Stimulated activated CD8-positive, alpha-beta memory T cell treated with anti-CD3 and anti-CD28 coated beads, Interleukin-4, amount 100 ng/mL, for 4 hours (primary cell): ENCODE measurements at places on chromosomes 5 and 9.

- DNase-seq: no peak
Observed at GRCh38 chr9:121700165-121700831, 48.9 kb downstream of the DAB2IP start.

DNA sequence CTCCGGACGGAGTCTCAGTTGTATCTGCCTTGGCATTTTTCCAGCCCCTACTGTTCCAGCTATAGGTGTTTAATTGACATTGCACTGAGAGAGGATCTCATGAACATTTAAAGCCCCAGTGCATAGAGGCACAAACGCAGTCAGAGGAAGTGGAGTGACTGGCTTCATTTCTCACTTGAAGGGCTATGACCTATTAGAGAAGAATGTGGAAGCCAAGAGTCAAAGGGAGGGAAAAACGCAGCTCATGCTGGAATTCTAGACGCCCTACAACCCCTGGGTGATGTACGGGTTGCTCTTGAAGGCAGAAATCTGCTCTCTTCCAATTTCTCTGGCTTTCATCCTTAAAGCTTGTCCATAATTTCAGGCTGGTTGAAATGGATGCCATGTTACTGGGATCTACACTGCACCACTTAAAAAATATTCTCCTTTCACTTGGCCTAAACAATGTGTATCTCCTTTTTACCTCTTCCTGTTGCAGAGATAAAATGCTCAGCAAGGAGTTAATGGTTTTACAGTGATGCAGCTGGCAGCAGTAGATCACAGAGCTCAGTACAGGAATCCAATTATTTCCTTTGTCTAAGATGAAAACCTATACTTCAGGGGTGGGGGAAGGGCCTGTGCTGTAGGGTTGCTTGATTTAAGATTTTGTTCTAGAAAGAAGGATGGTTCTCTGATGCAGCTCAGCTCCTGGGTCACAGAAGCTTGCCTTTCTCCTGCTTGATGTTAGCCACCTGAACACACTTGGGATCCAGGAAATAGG, 61.8 kb upstream of the MAMDC2 start:
- no peak for DNase-seq

- DNase-seq: no peak
Observed at GRCh38 chr9:108830272-108830671, 25.5 kb downstream of the ACTL7B start.

- DNase-seq: no peak
Observed at GRCh38 chr5:123753937-123754891, 242.2 kb downstream of the CSNK1G3 start.

DNA sequence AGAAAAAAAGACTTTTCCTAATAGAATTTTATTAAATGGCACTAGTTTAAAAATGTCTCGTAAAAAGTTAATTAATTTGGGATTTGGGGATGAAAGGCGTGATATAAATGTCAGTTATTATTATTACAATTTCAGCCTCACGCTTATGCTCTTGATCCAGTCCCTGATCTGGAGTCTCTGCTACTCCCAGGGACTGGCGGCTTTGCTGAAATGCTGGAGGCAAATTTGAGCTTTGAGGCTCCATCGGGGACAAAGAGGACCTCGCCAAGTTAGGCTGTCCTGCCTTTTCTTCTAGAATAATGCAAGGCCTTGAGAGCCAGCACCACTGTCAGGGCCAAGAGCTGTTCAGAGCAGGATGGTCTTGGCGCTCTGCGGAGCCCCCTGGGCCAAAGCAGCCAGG, 69.7 kb downstream of the ZNF618 start:
- DNase-seq: no peak

GRCh38 chr9:91348191-91348807, 13.4 kb downstream of the AUH start:
- DNase-seq: no peak

GRCh38 chr9:134981829-134982228, 64.1 kb upstream of the FCN1 start:
- DNase-seq: no peak

DNA sequence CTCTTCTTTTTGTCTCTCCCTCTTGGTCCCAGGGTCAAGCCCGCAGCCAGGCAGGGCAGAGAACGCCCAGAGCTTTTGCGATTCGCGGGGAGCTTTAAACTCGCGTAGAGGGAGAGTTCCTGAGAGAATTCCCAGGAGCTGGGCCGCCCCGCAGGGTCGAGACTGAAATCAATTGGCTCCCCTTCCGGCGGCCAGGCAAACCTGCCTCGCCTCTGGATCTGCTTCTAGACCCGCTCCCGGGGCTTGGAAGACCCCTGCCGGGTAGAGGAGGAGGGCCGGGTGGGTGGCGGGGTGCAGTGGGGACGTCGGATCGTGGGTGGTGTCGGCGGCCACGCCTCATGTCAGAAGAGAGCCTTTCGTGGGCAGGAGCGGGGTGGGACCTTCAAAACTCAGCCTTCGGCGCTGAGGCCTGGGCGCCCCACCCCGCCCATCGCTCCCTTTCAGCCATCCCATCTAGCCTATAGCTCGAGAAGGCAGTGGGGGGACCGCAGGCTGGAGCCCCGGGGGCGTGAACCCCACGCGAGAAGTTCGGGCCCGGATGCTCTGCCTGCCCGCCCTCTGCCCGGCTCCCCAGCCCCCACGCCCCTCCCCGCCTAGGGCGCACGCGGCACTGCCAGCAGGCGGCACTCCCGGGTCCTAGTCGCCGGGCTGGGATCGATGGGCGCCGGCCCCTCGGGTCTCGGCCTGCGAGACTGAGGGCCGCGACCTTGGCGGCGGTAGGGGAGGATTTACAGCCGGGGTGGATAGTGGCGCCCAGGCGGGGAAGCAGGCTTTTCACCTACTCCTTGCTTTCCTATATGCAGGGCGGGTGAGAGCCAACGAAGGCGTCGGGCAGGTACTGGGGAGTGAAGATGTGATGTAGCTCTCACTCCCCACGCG, 6.1 kb downstream of the PRDM6 start:
- no peak for DNase-seq

DNA sequence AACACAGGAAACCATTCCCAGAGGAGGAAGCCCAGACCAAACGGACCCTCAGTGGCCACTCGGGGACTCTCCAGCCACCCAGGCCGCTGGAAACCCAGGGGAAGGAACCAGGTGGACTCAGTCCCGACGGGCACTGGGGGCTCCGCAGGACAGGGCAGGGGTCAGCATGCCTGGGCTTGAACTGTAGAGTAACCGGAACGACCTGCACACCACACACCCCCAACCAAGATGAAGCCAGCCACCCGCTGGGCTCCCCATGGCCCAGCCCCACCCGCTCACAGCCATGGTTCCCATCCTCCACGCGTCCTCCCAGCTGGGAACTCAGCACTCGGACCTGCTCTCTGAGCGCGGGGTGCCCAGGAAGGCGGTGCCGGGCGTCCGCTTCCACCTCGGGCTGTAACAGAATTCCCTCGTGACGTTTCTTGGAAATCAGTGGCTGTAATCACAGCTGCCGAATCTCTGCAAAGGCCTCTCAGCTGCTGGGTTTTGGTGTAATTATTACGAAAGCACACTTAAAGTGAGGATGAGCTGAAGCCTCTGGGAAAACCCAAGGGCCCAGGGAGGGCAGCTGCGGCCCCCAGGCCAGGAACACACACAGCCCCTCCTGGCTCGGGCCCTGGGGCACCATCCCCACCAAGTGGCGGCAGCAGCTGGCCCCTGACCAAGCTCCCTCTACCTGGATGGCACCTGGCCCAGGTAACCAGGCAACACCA, 13.8 kb downstream of the NACC2 start:
- no peak for DNase-seq

DNA sequence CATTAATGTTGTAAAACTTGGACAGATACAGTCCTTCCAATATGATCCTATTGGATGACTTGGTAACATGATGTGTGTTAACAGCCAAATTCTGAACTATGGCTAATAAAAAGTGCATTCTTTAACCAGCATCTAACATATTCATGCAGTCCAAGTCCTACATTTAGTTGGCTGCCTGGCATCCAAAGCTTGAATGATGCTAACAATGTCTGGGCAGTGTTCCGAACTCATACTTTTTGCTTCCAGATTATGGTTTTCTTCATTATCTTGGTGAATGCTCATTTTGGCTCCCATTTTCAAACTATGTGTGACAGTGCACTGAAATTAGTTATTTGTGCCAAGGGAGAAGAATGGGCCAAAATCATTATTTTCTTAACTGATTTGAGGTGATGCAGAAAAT, 2.8 kb downstream of the FAM174A start:
- DNase-seq: no peak

DNA sequence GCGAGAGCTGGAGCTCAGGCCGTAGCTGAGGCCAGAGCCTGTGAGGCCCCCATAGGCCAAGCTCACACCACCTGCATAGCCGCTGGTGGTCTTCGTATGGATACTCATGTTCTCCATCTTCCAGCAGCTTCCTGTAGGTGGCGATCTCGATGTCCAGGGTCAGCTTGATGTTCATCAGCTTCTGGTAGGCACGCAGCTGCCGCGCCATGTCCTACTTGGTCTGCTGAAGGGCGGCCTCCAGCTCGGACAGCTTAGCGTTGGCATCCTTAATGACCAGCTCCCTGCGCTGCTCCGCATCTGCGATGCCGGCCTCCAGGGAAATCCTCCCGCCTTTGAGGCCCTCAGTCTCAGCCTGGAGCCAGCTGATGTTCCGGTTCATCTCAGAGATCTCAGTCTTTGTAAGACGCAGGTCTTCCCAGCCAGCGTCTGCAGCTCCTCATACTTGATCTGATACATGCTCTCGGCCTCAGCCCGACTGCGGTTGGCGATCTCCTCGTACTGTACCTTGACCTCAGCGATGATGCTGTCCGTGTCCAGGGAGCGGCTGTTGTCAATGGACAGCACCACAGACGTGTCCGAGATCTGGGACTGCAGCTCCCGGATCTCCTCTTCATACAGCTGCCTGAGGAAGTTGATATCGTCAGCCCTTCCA, 172.1 kb downstream of the PPP2R2B start:
- no peak for DNase-seq

- no peak for DNase-seq
Observed at GRCh38 chr5:56211298-56211865, 21.7 kb downstream of the ANKRD55 start.

- no peak for DNase-seq
Observed at GRCh38 chr9:94081435-94081834, 2.8 kb upstream of the PTPDC1 start.

DNA sequence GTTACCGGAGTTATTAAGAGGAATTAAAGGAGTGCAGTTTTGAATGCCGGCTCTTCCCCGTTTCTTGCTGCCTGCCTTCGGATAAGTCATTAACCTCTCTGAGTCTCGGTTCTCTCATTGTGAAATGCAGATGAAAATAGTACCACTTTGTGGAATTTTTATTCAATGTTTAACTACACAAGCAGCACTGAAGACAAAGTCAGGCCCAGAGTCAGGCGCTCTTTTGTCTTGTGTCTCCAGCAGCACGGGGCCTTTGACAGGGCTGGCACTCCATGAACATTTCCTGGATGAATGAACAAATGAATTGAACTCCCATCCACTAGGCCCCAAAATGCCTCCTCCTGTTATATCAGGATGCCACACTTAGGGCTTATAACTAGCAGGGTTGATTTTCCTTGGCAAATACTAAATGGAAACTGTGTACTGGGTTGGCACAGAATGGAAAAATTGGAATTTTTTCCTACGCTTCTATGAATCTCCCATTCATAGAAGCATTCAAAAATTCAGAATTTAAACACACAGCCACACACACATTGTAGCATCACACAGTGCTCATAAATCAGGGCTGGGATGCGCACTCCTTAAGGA, 332.8 kb downstream of the MLLT3 start:
- DNase-seq: no peak

- no peak for DNase-seq
Observed at GRCh38 chr9:137952976-137953666, 75.5 kb downstream of the CACNA1B start.

DNA sequence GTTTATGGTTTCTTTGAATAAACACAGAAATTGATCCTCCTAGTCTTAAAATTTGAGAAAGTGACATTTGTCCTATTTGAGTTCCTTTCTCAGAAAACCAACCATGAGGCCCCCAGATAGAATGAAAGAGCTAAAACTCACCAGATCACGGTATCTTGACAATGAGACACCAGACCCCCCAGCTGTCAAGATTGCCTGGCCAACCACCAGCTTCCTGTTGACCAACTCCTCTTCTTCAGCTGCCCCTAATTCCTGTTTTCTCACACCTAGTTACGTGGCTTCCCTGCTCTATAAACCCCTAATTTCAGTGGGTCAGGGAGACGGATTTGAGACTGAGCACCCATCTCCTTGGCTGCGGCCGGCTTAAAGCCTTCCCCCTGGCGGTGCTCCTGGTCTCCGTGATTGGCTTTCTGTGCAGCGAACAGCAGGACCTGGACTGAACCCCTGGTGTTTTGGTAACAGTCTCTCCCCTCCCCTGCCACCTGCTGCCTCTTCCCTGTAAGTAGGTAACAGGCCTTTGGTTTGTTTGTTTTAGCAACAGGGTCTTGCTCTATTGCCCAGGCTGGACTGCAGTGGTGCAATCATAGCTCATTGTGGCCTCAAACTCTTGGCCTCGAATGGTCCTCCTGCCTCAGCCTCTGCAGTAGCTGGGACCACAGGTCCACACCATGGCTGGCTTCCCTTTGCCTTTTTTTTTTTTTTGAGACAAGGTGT, 4.8 kb upstream of the ENTPD2 start:
- DNase-seq: no peak

- DNase-seq: no peak
Observed at GRCh38 chr5:7925961-7926695, 57.2 kb downstream of the MTRR start.

- DNase-seq: no peak
Observed at GRCh38 chr9:34232201-34232600, 53.4 kb downstream of the UBAP1 start.

- no peak for DNase-seq
Observed at GRCh38 chr9:25677301-25678146, 720 bp downstream of the TUSC1 start.

GRCh38 chr5:39115644-39116343, 41.6 kb upstream of the RICTOR start:
- DNase-seq: no peak

GRCh38 chr5:36396640-36397039, 94.9 kb upstream of the RANBP3L start:
- DNase-seq: no peak

GRCh38 chr9:72718503-72718902, 197.1 kb downstream of the TMC1 start:
- no peak for DNase-seq

- no peak for DNase-seq
Observed at GRCh38 chr5:42168091-42168670, 243.1 kb downstream of the FBXO4 start.

DNA sequence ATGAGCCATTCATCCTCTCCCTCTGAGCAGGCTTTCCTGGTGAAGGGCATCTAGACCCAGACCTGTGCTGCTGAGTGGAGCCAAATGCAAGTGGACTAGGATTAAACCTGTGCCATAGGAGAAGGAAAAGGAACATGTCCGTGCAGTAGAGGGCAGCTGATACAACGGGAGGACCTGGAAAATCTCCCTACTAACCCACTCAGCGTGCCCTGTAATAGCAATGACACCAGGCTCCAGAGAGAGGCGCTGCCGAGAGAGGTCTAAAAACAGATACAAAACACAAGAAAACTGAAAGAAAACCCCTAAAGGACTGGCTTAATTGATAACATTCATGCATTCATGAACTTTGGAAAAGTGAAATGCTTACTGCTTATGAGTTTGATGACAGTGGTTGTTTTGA, 60.8 kb downstream of the PFDN1 start:
- no peak for DNase-seq

- DNase-seq: no peak
Observed at GRCh38 chr5:119393746-119394145, 37.9 kb downstream of the TNFAIP8 start.

DNA sequence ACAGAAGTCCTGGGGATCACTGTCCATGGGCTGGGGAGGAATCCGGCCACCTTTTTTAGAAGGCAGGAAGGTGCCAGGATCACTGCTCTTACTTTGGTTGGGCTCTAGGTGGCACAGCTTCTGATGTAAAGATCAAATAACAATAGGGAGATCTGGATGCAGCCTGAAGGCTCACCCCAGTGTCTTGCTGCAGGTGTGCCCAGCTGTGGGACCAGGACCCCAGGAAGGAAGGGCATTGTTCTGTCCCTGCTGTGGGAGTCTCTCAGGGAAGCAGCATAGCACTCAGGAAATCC, 69.6 kb downstream of the DAB2IP start:
- DNase-seq: no peak
